ENCODE measurements at places on chromosomes 4 and X.
A peak's percentile ranks its signal among the peaks of the same experiment; 100 is the strongest.

DNA sequence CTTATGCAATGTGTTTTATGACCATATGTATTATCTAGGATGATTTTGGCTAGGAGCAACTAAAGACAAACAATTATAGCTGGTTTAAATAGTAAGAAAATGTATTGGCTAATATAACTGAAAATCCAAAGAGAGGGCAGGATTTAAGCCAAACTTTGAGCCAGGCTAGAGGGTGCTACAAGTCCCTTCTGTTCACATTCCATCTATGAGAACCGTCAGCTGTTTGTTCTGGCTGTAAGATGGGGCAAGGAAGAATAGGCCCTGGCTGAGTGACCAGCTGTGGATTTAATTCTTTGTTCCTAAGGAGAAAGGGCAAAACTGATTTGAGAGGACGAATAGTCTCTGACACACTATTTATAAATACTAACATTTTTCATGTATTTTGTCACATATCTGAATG is 79.2 kb upstream of the UGT8 start:
- no peak for DNase-seq

DNA sequence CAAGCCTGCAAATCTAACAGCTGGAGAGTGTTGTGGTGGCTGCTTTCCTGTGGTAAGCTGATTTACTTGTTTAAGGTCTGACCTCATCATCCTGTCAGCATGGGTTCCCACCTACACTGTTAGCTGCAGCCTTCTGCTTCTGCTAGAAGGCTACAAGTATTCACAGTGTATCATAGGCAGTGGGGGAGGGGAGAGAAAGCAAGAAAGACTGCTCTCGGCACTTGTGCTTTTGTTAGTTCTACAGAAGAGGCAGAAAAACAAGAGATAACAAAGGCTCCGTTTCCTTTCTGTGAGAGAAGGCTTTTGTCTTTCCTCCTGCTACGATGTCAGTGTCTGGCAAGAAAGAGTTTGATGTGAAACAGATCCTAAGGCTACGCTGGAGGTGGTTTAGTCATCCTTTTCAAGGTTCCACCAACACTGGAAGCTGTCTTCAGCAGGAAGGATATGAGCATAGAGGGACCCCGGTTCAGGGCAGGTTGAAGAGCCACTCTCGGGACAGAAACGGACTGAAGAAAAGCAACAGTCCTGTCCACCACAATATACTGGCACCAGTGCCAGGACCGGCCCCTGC is at the start of gene KLHL4:
Gene KLHL4 (plus strand): TSS at position 232 of the 571 bp plus-strand sequence. CDS start 92 bp downstream, at position 324.
- DNase-seq: peak; percentile 26

DNA sequence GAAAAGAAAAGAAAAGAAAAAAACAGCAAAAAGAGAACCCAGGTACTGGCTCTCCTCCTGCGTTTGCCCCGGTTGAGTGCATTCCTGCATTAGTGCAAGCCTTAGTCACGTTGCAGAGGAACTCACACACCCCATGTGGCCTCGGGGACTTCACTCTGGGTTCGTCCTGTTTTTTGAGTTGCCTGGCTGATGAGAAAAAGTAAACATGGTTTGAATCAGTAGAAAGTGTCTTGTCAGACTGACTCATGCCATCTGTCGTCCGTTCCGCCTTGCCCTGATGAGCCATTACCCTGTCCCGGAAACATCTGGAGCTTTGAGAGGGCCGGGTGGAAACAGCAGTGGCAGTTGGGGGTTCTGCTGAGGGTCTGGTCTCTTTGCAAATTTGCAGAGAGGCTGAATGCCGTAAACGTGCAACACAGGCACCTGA is 16.3 kb downstream of the CD99 start:
- no peak for DNase-seq

- no peak for DNase-seq
Measured at GRCh38 chr4:40845154-40845835, 95.5 kb downstream of the NSUN7 start.

GRCh38 chrX:153441296-153441695 is 4.6 kb downstream of the TREX2 start:
- DNase-seq: no peak

DNA sequence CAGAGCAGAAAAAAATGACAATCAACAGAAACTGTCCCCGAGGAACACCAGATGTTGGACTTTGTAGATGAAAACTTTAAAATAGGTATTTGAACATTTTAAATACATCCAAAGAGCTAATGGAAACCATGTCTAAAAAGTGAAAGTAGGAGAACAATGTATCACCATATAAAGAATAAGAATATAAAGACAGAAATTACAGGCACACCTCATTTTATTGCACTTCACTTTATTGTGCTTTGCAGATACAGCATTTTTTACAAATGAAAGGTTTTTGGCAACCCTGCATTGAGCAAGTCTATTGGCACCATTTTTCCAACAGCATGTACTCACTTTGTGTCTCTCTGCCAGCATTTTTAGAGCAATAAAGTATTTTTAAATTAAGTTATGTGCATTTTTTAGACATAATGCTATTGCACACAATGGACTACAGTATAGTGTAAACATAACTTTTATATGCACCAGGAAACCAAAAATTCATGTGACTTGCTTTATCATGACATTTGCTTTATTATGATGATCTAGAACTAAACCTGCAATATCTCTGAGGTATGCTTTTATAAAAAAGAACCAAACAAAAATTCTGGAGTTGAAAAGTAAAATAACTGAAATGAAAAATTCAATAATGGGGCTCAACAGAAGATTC is 212.4 kb upstream of the CASK start:
- DNase-seq: no peak

GRCh38 chr4:96827086-96827485 is 987.2 kb downstream of the PDHA2 start:
- DNase-seq: no peak

DNA sequence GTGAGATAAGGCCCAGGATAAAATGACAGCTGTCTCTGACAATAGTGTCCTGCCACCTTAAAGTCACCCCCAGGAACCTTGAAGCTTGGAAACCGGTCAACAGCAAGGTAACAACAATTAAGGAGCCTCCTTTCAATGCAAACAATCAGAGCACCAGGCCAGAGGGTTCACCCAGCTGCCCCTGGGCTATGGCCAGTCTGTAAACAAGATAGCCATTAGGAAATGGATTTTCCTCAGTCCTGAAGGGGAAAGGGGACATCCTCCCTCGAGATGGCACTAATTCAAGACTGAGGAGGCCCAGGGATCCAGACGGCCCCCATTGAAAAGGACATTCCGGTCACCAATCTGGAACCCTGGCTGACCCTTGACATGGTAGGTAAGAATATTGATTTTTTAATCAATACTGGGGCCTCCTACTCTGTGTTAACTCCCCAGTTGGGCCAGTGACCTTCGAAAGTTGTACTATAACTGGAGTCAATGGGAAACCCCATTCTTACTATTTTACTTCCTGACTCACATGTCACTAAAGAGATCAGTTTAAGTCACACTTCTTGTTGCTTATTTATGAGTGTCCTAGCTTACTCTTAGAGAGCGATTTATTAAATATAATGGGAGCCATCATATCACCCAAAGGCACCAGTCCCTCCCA is 61.7 kb upstream of the CT45A1 start:
- no peak for DNase-seq

GRCh38 chrX:155056877-155057792 is 13.8 kb downstream of the CMC4 start:
- DNase-seq: peak; percentile 43

GRCh38 chrX:77731821-77732419 is 54.1 kb downstream of the ATRX start:
- no peak for DNase-seq

- no peak for DNase-seq
Measured at GRCh38 chr4:65791111-65791811, 121.0 kb upstream of the EPHA5 start.

DNA sequence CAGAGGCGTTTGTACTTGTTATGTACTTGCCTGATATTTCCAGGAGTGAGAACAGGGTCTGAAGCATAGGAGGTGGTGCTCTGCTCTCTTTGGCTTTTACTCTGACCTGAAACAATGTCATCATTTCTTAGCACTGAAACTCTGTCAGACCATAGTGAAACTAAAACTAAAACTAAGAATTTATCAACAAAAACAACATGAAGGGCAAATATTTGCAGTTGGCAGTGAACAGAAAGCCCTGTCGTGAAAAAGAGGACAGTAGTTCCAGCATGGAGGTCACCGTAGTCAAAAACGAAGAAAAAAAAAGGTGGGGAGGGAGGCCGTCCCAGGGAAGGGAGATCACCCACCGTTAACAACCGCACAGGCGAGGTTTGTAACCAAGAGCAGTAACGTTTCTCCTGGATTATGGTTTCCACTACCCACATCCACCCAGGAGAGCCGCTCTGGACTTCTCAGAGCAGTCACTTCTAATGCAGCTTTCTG is 97.5 kb downstream of the ANK2 start:
- no peak for DNase-seq

- DNase-seq: no peak
Measured at GRCh38 chr4:36255577-36255976, 11.3 kb upstream of the ARAP2 start.

DNA sequence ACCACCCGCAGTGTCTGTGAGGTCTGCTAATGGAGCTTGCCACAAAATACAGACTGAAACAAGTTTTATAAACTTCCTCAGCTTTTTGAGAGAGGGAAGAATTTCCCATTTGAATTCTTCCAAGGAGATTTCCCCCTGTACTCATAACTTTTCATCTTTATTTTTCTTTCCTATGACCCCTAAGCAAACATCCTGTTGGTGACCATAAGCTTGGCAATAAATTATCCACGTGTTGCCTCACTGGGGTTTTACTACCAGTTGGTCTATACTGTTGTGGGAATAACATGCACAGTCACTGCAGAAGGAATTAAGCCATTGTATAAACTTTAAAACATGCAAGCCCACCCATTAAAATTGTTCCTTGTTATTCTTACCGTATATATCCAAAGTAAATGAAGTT is 86.2 kb downstream of the SLC39A8 start:
- no peak for DNase-seq

DNA sequence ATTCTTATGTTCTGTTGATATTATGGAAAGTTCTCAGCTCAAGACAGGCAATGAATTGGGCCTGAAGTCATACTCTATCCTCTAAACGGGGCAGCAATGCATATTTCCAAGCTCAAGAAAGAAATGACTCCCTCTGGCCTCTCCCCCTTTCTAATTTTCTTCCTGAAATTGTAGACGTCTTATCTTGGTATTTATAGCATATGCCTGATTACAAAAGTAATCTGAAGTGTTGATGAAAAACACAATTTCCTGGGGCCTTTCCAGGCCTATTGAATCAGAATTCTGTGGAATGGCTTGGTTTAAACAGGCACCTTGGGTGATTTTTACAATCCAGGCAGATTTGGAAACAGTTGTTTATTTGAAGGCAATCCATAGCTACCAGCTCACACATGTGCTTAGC is 21.4 kb upstream of the PGRMC2 start:
- no peak for DNase-seq

- no peak for DNase-seq
Measured at GRCh38 chr4:19126903-19127302, 1105.3 kb upstream of the LCORL start.

DNA sequence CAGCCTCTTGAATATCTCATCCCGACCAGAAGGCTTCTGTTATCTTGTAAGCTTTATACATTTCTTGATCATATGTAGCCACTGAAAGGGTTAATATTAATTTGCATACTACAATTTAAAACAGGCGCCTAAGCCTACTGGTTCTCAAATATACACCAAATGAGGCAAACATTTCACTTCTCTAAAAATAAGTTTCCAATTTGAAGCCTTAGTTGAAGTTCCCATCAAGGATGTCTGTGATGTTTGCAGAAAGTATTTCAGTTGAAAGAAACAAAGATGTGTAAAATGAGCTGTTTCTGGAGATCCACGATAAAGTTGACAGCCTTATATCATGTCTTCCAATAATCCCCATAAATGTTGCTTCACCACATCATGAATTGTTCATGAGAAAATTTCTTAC is 70.6 kb downstream of the KIT start:
- no peak for DNase-seq

- no peak for DNase-seq
Measured at GRCh38 chr4:40238008-40238699, 41.3 kb downstream of the RHOH start.

DNA sequence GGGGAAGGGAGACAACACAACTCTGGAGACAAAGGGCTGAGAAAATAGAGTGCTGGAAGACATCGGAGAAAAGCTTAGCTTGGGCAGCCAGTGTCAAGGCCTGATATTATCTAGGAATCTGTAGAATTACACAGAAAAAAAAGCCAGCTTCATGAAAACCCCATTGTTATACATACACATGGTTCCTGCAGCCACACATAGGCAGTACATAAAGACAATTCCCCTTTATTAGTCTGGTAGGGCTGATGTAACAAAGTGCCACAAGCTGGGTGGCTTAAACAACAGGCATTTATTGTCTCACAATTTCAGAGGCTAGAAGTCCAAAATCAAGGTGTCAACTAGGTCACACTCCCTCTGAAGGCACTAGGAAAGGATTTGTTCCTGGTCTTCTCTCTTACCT is 503.5 kb downstream of the MID1IP1 start:
- DNase-seq: no peak

GRCh38 chr4:139018971-139019758 is 3.6 kb downstream of the NOCT start:
- no peak for DNase-seq

DNA sequence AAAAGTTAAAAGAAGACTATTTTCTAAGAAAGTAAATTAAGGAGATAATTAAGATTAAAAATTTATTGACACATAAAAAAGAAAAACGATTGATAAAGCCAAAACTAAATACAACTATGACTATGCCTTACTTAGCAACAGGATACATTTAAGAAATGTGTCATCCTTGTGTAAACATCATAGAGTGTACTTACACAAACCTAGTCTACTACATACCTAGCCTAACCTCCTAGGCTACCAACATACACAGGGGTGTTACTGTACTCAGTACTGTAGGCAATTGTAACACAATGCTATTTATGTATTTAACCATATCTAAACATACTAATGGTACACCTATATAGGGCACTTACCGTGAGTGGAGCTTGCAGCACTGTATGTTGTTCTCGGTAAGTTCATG is 108.3 kb downstream of the ANXA10 start:
- DNase-seq: no peak

DNA sequence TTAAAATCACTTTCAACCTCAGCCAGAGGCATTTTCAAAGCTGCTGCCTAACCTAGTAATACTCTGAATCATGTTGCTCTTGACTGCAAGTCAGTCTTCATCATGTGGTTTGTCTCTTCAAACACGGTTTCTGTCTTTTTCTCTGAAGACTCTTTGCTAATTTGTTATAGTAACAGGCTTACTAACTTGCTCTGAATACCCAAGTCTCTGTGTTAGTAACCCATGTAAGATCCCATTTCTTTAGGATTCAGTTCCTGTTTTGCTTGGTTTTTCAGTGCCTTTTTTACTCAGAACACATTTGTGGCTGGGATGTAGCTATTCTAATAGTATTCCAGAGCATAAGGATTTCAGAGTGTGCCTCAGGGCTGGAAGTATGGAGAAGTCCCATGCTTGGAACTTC is 1450.6 kb upstream of the IGFBP7 start:
- DNase-seq: no peak

- DNase-seq: no peak
Measured at GRCh38 chr4:139857977-139858376, 192.4 kb downstream of the MGST2 start.

DNA sequence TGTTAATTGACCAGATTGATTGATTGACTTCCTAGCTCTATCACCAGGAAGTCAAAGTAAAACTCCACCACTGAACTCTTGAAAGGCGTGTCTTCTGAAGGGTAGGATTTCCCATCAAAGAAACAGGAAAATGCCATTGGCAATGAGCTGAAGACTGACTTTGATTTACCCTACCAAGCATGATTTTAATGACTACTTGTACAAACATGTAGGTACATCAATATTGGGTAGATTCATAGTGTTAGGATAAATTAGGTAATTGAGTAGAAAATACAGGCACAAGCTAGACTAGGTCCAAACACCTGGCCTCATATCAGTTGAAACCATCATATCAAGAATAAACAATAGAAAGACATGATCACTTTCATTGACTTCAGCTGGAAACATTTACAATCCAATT is 53.2 kb upstream of the ATXN3L start:
- DNase-seq: no peak

Data from neural crest cell (in vitro differentiated cells).